ENCODE measurements at places on chromosomes 6 and 20. TPM values are rescaled to one million over a fixed set of nuclear protein-coding genes. Genes with fewer than 3 reads are reported as not detected.
A peak's percentile ranks its signal among the peaks of the same experiment; 100 is the strongest.

SCRT2 gene
- total RNA-seq, result not detected

STK35 gene
- total RNA-seq, result 13.2 TPM

GRIK2 gene
- 1.5 TPM for total RNA-seq

DNA sequence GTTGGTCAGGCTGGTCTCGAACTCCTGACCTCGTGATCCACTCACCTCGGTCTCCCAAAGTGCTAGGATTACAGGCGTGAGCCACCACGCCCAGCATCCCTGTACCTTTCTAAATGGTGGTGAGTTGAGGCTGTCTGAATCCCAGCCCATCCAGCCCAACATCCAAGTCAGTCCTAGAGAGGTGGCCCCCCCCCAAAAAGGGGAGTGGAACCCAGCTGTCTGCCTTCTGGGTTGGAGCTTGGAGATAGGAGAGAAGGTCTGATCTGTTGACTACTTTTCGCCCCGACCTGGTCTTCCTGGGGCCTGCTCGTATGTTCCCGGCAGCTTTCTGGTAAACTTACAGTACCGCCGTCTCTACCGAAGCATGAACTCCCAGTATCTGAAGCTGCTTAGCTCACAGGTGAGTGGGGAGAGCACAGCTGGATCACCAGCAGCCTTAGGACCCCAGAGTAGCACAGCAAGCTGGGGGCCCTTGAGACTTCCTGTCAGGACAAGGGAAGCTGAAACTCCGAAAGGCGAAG is 5.6 kb downstream of the CTSA start:
- DNase-seq, result no peak

DNA sequence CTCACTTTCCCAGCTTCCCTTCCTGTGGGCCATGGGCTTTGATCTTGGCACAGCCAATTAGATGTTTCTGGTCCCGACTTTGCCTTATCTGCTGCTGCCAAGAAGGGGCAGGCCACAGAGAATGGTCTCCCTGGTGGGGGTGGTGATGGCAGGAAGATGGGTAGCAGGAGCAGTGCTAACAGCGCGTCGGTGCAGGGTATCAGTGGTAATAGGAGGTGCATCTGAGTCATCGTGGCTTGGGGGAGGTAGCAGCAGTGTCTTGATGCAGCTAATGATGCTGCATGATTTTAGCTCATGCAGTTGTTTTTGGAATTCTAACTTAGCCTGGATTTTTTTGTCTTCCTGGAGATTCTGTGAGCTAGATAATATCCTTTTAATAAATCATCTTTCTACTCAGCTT is 18.9 kb upstream of the MAS1 start:
- no peak for DNase-seq

DNA sequence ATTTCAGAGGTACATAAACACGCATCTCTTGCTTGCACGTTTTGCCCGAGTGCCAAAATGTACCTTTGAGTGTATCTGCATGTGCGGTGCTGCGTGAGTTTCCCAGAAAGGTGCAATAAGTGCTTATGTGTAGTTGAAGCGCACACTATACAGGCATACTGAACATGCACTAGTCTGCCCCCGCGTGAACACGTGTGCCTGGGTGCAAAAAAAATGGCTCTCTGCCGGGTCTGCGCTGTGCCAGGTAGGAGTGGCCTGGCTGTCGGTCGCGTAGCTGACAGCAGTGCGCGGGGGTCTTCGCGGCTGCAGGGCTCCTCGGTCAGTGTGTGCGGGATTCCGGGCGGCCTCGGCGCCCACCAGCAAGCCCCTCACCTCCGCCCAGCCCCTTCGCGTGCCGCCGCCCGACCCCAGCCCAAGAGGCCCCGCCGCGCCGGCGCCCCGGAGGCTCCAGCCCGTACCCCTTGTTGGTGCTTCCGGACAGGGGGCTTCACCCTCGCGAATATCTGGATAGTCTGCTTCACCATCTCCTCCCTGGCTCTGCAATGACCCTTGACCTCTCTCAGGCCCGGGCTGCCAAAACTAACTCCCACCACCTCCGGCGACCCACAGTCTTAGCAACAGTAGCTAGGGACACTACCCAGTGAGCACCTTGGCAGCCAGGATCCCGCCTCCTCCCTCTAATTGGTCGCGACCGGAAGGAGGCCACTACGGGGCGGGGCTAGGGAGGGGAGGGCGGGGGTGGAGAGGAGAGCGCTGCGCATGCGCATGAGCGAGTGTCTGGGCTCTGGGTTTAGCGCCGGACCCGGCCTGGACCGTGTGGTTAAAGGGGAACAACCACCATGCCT is at the start of gene KIF6:
Gene KIF6, minus strand, starts transcription at position 622 of the 845 bp plus-strand sequence. Its CDS starts 98 bp downstream, at position 524.
- peak; percentile 98 for DNase-seq

DNA sequence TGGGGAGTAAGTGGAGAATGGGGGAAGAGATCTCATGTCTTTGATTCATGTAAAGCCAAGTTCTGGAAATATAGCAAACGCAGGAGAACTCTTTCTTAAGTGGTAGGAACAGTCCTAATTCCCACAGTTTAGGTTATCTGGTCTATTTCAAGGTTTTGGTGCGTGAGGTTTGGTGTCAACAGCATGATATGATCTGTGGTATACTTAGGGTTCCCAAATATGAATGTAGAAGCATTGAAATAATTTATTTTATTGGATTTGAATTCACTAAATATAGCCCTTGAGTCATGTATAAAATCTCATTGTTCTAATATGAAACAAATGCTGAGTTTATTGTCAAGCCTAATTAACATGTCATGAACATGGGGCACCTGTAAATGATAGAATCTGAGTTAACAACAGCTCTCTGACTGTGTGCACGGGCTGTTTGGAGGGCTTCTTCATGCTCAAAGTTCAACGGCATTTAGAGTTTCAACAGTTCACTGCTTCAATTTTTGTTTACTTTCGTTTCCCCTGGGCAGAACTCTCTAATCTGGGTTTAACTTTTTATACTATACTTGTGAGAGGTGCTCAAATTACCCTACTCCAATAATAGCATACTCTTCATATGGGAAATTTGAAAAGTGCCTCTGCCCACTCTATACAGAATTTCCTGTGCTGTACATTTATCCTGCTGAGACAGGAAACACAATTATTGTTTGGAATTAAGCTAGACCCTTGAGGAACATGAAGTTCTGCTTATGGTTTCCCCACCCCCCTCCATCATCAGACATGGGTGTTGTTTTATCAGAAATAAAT is 236.3 kb upstream of the ZNF217 start:
- no peak for DNase-seq

GRCh38 chr6:24818346-24818745 is 19.6 kb upstream of the ARMH2 start:
- no peak for DNase-seq

All from posterior vena cava (tissue), 2 donors.